ENCODE measurements at places on chromosomes 3 and 15. TPM values are rescaled to one million over a fixed set of nuclear protein-coding genes. Genes with fewer than 3 reads are reported as not detected.

GRCh38 chr3:170555329-170555728, 30.5 kb downstream of the SLC7A14 start:
- no peak for DNase-seq

- no peak for DNase-seq
Measured at GRCh38 chr3:65938676-65939075, 100.0 kb downstream of the MAGI1 start.

DNA sequence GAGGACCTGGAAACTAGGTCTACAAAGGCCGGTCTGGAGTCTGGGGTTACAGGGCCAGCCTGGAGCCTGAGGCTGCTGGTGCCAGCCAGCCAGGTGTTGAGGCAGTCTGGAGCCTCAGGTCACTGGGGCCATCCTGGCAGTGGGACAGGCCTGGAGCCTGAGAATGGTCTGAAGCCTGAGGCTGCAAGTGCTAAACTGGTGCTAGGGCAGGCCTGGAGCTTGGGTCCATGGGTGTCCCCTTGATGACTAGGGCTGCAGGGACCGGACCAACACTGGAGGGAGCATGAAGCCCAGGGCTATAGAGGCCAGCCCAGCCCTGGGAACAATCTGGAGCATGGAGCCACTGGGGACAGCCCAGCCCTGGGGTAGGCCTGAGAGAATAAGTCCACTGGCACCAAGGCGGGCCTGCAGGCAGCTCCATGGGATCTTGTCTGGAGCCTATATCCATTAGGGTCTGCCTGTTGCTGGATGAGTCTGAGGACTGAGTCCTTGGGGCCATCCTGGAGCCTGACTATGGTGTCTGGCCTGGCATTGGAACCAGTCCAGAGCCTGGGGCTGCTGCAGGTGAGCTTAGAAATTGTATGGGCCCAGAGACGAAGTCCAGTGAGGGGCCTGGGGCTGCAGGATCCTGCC, 101.9 kb downstream of the GLDN start:
- no peak for DNase-seq

DNA sequence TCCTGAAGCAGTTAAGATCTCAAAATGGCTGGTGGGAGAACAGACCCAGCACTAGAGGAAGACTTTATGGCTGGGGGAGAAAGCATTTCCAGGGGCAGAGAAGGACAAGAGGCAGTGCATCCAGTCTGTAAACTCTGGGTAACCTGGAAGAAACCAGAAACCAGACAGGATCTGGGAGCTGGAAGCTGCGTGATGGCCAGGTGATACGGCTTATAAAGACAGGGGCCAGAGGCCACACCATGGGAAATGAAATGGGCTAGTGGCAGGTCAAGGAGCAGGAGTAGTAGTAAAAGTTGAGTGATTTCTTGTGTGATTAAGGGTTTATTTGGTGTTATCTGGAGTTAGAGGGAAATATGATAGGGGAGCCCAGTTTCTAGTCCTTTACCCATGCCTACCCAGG, 144.7 kb upstream of the ARRDC4 start:
- no peak for DNase-seq

DNA sequence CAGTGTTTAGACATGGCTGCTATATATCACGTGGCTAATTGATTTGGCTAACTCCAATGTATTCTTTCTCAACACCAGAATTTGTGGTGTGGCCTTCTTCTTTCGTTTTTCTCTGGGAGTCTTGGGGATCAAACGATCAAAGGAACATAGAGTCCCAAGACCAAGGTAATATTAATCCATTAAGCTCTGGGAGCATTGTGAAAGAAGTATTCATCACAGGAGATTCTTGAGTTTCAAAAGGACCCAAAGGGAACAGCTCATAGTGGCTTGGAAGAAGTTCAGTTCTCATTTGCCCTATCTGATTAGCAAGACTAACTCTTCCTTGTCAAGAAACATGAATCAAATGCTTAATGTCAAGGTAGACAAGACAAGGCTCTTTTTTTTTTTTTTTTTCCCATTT, 32.9 kb upstream of the TICRR start:
- DNase-seq = no peak

DNA sequence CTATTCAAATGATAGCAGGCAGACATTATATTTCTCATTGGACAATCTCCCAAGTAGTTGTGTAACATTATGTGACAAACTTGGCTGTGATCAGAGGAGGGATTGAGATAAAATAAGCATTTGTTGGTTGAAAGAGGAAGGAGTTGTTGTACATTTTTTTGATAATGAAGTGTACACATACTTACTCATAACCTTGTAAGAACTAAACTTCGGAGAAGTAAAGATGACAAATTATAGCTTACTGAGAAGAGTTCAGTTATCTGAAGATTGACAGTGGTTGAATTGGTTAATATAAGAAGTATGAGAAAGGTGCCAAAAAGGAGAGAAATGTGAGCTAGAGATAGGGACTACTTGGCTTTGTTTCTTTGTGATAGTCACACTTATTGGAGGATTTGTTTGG, 32.6 kb downstream of the STT3B start:
- DNase-seq = no peak

DNA sequence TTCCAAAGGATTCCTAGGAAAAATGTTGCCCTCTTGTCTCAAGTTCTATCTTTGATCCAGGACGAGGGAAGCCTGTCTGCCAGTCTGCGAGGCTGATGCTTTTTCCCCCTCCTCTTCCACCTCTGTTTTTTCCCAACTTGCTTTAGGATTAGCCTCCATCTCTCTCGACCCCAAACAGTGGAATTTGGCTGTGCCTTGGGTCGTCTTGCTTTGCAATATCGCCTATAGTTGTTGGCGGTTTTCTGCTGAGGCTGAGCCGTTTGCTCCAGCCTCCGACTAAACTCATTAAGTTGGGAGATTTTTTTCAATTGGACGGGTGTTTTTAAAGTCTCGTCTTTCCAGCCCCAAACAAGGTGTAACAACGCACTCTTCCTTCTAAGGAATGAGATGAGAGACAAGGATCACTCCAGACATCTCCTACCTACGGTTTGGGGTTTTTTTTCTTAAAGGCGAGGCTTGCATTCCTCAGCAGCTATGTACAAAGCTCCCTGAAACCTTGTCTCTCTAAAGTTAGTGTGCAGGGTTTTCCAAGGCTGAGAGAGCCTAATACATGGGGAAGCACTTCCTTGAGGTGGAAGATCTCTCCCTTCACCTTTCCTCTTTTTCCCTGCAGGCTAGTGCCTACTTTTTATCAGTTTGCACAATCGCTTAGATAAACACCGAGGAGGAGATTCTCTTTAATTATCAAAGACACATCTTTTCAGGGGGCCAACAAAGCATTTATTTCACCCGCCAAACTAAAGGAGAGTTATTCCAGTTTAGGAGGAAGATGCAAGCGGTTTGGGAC, 4.8 kb upstream of the NR2F2 start:
- no peak for DNase-seq

The OR5H15 gene
- not detected for polyA plus RNA-seq

The MAGEL2 gene
- polyA plus RNA-seq = not detected

The SCG3 gene
- polyA plus RNA-seq = not detected

The IL17RD gene
- not detected for polyA plus RNA-seq

- DNase-seq = no peak
Measured at GRCh38 chr15:69008056-69008455, 6.4 kb upstream of the NOX5 start.

DNA sequence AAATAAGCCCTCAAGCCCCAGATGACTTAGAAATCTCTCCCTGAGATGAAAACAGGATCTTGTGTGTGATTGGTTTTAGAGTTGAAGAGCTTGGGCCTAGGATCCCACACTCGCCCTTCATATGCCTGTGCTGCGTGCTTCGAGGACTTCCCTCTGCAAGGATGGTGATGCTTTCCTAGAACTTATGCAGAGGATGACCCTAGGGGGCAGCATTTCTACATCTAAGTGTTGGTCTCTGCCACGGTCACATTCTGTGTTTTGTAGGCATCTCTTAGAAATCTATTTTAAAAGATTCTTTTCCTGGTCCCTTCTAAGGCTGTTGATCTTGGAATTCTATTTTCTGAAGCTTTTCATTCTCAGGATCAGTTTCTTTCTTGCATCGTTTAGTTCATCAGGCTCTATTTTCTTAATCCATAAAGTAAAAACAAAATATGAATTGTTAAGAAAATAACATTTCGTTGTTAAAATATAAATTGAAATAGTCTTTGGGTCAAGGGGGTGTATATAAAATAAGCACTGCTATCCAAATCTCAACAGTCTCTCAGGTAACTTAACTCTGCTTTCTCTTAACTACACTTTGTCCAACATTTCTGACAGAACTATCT, 45.7 kb downstream of the WDR76 start:
- DNase-seq = no peak

- DNase-seq = no peak
Measured at GRCh38 chr3:134036291-134036690, 6.6 kb upstream of the SLCO2A1 start.

DNA sequence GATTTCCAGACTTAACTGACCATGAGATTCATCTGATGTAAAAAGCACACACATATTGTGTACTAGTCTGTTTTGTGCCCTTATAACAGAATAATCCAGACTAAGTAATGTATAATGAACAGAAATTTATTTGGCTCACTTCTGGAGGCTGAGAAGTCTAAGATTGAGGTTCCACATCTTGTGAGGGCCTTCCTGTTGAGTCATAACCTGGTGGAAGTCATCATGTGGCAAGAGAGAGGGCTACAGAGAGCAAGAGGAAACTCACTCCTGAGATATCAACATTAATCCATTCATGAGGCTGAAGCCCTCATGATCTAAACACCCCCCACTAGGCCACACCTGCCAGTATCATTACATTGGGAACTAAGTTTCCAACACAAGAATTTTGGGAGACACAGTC, 977.6 kb downstream of the MCTP2 start:
- DNase-seq = no peak

- peak; percentile 76 for DNase-seq
Measured at GRCh38 chr3:25782938-25783660, at the start of gene NGLY1. TSS of gene NGLY1 (minus strand) at chr3:25783443. CDS start at chr3:25783390, 53 bp downstream.

GRCh38 chr3:38597502-38598060, 51.9 kb downstream of the SCN5A start:
- no peak for DNase-seq

- DNase-seq = no peak
Measured at GRCh38 chr3:144380849-144381248, 409.2 kb downstream of the DIPK2A start.

The MCCC1 gene
- polyA plus RNA-seq = 24.8 TPM

The MRPS22 gene
- 43.8 TPM for polyA plus RNA-seq

- DNase-seq = no peak
Measured at GRCh38 chr3:104530934-104531333, 835.8 kb upstream of the ALCAM start.

The ADCY5 gene
- polyA plus RNA-seq = 0.03 TPM

The PAK2 gene
- 28.4 TPM for polyA plus RNA-seq

DNA sequence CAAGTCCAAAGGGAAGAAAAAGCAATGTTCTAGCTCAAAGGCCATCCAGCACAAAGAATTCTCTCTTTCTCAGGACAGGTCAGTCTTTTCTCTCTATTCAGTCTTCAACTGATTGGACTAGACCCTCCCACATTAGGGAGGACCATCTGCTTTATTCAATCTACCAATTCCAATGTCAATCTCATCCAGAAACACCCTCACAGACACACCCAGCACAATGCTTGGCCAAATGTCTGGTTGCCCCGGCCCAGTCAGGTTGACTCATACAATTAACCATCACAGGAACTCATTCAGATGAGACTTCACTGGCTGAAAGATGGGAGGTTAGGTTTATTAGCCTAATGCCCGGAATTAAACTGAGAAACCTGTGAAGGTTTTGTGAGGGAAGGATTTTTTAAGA, 32.4 kb downstream of the ACAN start:
- no peak for DNase-seq

- DNase-seq = no peak
Measured at GRCh38 chr15:85800478-85801123, 5.9 kb upstream of the KLHL25 start.

DNA sequence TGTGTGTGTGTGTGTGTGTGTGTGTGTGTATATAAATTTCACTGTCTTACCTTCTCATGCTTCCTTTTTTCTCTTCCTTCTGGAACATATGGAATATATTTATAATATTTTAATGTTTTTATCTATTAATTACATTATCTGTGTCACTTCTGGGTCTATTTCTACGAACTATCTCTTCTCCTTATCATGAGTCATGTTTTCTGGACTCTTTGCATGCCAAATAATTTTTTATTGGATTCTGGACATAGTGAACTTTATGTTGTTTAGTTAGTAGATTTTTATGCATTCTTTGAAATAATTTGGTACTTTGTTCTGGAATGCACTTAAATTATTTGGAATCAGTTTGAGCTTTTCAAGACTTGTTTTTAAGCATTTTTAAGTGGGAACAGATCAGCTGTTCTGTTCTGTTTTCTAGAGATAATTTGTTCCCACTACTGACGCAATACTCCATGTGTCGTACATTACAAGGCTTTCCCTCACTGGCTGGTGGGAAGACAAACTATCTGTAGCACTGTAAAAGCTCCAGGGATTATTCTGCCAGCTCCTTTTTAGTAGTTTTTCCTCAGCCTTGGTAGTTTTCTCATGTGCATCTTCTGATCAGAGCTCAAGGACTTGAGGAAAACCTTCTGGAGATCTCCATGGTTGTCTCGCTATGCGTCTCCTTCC, 302.0 kb downstream of the CLSTN2 start:
- DNase-seq = no peak

The CDCP1 gene
- polyA plus RNA-seq = not detected

- DNase-seq = no peak
Measured at GRCh38 chr15:63593705-63594671, 3.2 kb upstream of the FBXL22 start.

DNA sequence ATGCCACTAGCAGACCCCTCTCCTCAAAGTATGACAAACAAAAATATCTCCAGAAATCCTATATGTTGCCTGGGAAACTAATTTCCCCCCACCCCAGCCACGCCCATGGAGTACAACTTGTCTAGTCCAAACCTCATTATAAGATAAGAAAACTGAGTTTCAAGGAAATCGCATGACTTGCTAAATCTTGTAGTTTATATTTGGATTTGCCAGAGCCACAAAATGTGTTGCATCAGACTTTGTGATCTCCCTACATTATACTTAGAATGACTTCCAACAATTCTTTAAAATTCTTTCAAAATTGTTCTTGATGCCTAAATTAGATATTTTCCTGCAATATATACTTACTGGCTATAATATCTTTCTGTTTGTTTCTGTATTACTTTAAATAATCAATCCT, 1034.4 kb downstream of the IGSF11 start:
- no peak for DNase-seq

The GUCA1C gene
- not detected for polyA plus RNA-seq

DNA sequence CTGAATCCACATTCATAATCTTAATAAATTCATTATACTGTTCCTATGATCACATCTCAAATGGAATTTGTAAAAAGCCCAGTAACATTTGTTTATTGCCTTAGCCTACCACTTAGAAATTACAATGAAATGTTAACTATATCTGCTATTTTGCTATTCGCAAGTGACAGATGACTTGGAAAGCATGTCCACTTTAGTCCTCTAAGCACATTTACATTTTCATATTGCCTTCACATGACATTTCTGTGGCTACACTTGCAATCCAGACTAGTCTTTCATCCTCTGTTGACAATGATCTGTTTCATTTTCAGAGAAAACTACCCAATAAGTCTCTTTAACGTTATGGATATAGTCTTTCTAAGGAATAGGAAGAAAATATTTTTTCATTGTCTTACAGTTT, 741.8 kb downstream of the FHIT start:
- no peak for DNase-seq

- DNase-seq = peak; percentile 77
Measured at GRCh38 chr15:50906954-50907600, 1.4 kb upstream of the AP4E1 start.

Measured in naive thymus-derived CD8-positive, alpha-beta T cell (primary cell).